GDM1 (cell line): ENCODE measurements at places on chromosomes 1 and 21.

DNA sequence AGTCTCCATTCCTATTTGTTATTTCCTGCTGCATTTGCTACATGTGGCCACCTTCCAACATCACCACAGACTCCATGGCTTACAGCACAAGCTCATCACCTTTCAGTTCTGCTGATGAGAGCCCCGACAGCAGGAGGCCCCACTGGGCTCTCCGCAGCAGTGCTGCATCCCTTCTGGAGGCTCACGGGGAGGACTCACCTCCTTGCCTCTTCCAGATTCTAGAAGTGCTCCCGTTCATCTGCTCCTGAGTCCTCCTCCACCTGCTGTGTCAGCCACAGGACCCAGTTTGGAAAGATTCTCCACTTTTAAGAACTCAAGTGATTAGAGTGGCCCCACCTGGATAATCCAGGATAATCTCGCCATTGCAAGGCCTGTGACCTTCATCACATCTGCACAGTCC lies 167.6 kb downstream of the PCBP3 start:
- no peak for DNase-seq

- DNase-seq: no peak
These were observed 30.6 kb downstream of the PRDM15 start for GRCh38 chr21:41848533-41848932.

DNA sequence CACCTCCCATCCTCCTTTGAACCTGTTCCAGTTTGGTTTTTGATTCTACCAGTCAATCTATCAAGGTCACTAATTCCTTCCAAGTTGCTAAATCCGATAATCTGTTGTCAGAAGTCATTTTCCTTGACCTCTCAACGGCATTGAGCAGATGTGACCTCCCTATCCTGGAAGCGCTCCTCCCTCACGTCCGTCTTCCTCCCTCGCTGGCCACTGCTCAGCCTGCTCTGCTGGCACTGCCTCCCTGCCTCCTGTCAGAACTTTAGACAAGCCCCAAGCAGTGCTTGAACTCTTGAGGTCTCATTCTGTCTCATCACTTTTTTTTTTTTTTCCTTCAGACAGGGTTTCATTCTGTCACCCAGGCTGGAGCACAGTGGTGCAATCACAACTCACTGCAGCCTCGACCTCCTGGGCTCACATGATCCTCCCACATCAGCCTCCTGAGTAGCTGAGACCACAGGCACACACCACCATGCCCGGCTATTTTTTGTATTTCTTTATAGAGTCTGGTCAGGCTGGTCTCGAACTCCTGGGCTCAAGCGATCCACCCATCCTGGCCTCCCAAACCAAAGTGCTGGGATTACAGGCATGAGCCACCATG lies 4.4 kb upstream of the ACOT7 start:
- no peak for DNase-seq

DNA sequence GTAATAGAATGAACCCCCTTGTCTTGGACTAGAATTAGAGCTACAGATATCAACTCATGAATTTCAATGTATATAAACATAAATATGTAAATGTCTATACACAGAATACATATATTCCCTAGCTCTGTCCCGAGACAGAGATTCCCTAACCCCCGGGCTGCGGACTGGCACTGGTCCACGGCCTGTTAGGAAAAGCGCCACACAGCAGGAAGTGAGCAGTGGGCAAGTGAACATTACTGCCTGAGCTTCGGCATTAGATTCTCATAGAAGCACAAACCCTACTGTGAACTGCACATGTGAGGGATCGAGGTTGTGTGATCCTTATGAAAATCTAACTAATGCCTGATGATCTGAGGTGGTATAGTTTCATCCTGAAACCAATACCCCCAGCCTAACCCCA lies 51.2 kb downstream of the PIK3R3 start:
- no peak for DNase-seq

DNA sequence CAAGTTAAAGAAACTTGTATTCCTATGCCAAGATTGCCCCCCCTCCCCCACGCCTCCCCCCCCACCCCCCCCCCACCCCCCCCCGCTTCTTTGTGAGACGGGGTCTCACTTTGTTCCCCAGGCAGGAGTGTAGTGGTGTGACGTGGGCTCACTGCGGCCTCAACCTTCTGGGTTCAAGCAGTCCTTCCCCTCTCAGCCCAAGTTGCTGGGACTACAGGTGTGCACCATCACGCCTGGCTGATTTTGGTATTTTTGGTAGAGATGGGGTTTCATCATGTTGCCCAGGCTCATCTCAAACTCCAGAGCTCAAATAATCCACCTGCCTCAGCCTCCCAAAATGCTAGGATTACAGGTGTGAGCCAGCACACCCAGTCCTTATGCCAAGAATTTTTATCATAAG lies 136.6 kb downstream of the POU2F1 start:
- DNase-seq: no peak

DNA sequence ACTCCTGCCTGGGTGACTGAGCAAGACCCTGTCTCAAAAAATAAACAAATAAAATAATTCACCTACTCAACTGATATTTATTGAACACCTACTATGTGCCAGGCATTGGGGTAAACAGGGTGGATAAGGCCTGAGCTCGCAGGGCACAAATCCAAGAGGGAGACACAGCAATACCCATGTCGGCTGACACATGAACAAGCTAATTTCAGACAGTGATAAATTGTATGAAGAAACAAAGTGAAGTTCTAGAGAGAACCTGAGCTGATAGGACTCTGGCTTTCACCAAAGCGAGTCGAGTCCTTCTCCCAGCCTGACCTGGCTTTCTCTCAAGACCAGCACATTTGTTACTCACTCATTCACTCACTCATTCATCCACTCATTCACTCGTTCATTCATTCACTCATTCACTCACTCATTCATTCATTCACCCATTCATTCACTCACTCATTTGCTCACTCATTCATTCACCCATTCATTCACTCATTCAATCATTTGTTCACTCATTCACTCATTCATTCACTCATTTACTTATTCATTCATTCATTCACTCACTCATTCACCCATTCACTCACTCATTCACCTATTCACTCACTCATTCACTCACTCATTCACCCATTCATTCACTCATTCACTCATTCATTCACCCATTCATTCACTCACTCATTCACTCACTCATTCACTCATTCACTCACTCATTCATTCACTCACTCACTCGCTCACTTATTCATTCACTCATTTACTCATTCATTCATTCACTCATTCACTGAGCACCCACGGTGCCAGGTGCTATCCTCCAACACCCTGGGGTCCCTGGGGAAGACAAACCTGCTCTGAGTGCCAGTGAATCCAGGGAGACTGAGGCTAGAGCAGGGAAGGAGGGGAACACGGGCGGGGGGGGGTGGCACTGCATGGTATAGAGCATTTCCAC lies 37.4 kb upstream of the CASZ1 start:
- DNase-seq: no peak

DNA sequence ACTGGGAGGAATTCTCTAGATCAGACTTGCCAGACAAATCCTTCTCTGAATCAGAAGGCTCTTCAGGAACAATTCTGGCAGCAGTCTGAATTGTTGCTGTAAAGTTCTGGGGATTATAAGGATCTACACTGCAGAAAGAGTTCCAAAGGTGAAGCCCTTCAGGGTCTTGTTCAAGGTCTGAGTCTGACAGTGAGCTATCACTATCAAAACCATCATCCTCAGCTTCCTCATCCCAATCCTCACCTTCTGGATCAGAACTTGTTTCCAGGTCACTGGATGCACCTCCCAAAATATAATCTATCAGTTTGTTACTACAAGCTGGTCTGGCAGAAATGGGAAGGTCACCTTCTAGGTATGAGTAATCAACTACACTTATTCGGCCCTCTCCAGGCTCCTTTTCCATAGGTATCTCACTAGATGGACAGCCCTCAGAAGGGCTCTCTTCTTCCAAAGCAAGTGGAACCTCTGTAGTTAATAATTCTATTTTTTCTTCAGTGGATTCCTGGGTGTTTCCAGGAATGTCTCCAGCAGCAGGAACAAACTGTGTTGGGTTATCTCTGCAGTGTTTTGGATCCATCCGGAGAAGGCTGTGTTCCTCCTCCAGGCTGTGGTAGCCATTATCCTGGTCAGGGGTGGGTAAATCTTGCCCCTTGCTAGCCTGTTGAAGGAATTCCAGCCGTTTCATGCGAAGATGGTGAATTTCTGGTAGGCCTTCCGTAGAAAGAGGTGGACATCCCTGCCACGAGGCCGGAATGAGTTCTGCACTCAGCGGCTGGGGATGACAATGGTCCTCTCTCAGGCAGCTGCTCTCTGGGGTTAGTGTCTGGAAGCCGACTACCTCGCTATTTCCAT lies 1.6 kb downstream of the PPP1R15B start:
- DNase-seq: no peak

DNA sequence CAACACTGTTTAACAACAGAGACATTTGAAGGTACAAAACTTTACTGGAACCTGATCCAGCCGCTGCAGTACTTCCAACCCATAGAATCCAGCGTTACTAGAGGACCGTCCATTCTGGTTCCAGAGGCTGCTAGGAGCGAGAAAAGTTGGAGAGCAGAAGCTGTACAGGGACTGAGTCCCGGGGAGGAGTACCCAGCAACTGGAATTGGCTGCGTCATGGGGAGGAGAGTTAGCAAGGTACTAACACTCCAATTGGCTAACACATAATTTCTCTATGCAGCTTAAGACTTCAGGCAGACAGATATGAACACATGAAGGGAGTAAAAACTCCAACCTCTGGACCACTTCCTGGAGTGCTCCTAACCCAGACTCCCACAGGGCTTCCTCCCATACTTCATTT lies 2.1 kb upstream of the QSOX1 start:
- DNase-seq: no peak

- DNase-seq: no peak
These were observed 16.6 kb upstream of the GSTM4 start for GRCh38 chr1:109639063-109639840.
